ENCODE measurements at places on chromosomes 11 and 22.
A peak's percentile ranks its signal among the peaks of the same experiment; 100 is the strongest.

DNA sequence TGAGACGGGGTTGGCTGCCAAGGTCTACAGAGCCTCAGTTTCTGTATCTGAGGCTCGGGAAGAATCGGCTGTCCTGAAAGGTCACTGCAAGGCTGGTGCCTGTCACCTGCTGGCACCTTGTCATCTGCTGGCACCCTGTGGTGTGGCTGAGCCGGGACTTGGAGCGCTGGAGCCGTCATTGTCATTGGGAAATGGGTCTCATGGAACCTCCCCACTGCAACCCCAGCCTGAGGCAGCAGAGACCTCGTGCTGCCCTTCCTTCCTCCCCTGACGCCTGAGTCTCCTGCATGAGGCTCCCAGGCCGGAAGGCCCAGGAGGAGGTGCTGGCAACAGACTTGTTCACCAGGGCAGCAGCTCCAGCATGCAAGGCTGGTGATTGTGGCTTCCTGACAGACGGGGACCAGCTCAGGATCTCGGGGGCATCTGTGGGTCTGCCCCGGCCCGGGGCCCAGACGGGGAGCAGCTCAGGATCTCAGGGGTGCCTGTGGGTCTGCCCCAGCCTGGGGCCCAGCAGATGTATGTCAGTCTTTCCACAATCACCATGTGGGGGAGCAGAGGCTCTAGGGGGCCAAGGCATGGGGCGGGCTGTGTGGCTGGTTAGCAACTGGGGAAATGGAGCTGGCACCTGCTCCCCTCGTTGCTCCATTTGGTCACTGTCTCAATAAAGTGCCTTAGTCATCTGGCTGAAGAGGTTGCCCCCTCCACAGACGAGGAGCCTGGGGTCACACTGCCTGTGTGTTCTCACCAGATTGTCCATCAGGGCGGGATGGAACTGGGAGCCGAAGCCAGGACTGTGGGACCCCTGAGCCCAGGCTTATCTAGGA lies 668.7 kb downstream of the BRD1 start:
- DNase-seq, result no peak

- DNase-seq, result no peak
Observed at GRCh38 chr11:120151536-120151935, 13.6 kb upstream of the TRIM29 start.

DNA sequence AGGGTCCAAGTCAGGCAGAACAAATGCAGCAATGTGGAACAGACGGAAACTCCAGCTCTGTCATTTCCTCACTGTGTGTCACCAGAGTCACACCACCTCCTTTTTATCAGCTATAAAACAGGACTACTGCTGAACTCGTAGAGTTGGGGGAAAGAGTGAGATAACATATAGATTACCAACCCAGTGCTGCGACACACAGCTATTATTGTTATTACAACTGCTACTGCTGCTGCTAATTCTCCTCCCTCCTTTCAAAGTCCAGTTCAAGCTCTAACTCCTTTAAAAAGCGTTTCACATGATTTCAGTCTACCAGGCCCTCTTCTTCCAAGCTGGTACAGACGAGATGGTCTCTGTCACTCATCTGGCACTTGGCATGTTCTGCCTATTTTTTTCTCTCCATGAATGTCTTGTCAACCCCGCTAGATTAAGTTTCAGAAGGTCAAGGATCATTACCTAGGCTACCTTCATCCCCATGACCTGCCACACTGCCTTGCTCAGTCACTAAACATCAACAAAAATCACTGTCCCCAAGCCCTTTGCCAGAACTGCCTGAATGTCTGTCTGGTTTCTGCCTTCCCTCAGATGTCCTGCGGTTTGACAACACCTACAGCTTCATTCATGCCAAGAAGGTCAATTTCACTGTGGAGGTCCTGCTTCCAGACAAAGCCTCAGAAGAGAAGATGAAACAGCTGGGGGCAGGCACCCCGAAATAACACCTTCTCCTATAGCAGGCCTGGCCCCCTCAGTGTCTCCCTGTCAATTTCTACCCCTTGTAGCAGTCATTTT lies 3.7 kb upstream of the MTFP1 start:
- DNase-seq, result no peak

- DNase-seq, result peak; percentile 38
Observed at GRCh38 chr11:117345039-117345438, 17.4 kb downstream of the CEP164 start.

- DNase-seq, result no peak
Observed at GRCh38 chr11:85977751-85978160, 91.1 kb downstream of the PICALM start.

DNA sequence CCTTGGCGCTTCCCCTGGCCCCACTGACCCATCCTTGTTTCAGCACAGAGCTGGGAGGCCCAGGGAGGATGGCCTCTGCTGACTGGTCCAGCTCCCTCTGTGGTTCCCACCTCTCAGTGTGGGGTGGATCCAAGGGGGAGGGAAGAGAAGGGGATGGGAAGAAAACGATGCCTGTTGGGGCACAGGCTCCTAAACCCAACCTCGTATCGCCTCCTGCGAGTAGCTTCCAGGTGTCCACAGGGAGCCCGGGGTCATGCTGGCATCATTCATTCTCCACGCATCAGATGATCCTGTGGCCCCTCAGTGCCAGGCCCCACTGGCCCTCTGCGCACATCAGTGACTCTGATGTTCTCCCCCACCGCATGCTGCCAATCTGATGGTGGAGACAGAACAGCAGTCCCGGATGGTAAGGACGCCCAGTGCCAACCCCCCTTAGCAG lies 5.1 kb downstream of the MYEOV start:
- DNase-seq, result peak; percentile 55

DNA sequence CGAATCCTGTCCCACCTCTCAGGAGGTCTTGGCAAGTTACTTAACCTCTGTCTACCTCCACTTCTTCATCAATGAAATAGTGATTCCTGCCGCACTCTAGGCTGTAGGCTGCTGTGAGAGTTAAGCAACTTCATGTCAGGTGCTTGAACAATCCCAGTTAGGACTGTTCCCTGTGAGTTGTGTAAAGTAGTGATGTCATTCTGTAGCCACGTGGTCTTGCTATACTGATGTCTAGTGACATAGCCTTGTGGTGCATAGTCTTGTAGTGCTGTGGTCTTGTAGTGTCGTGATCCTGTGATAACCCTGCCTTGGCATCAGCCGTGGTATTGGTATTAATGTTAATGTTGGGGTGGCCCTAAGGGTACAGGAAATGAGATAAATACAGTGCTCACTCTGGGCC lies 30.3 kb upstream of the PRR5 start:
- DNase-seq, result peak; percentile 30

DNA sequence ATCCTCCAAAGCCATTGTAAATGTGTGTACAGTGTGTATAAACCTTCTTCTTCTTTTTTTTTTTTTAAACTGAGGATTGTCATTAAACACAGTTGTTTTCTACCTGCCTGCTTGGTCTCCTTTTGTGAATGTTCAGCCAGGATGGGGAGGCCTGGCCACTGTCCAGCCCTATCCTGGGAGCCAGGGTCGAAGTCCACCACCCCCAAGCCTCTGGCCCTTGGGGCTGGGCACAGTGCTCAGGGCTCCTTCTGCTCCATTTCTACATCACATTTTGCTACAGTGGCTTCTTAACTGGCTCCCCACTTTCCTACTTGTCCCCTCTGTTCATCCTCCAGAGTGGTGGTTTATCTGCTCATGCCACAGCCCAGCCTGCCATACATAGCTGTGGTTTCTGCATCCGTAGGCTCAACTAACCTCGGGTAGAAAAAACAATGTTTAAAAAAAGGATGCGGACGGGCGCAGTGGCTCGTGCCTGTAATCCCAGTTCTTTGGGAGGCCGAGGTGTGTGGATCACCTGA lies 2.5 kb upstream of the SMARCB1 start:
- DNase-seq, result peak; percentile 76

DNA sequence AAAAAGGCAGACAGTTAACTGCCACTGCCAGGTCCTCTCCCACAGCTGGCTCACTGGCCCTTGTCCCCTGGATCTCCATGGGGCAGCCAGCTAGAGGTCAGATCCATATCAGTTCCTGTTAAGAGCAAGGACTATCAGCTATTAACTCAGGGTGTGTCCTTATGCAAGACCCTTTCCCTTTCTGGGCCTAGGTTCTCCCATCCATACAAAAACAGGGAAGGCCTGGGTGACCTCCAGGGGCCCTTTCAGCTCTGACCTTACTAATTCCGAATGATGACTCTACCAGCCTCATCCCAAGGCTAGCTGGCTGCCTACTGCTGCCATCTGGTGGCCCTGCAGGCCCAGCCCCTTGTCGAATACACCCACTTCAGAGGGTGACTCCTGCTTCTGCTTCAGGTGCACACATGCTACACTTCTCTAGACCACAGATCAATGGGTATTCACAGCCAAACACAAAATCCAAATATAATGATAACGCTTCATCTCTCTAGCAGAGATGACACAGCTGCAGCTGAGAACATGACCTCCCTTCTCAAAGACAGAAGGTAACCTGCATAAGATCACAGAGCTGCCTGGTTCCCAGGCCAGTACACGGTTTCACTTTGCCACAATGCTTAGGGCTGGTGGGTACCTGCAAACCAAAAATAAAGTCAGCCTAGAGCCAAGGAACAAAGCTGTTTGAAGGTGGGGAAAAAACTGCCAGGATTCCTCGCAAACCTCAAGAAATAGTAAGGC lies 34.1 kb downstream of the SERGEF start:
- peak; percentile 47 for DNase-seq

DNA sequence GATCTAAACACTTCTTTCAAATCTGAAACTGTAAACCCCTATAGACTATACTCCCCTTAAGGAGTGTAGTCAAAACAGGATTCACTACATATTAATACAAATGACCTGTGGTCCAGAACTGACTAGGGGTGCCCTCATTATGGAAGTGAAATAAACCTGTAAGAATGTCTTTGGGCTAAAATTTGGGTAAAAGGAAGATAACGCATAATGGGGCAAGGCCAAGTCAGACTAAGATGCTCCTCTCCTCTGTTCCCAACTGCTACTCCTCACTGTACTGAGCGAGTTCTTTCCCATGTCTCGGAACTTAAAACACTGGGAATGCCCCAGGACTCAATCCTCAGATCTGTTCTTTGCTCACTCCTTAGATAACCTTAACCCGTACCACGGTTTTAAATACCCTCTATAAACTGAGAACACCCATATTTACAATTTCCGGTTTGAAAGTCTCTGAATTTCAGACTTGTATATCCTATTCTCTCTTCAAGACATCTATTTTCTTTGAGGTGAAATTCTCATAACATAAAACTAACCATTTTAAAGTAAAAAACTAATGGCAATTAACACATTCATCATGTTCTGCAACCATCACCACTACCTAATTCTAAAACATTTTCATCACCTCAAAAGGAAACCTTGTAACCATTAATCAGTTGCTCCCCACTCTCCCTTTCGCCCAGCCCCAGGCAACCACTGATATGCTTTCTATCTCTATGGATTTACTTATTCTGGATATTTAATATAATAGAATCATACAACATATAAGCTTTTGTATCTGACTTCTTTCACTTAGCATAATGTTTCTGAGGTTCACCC lies 4.0 kb downstream of the THAP12 start:
- no peak for DNase-seq

- DNase-seq, result no peak
Observed at GRCh38 chr11:14793546-14793945, 98.5 kb downstream of the CYP2R1 start.

DNA sequence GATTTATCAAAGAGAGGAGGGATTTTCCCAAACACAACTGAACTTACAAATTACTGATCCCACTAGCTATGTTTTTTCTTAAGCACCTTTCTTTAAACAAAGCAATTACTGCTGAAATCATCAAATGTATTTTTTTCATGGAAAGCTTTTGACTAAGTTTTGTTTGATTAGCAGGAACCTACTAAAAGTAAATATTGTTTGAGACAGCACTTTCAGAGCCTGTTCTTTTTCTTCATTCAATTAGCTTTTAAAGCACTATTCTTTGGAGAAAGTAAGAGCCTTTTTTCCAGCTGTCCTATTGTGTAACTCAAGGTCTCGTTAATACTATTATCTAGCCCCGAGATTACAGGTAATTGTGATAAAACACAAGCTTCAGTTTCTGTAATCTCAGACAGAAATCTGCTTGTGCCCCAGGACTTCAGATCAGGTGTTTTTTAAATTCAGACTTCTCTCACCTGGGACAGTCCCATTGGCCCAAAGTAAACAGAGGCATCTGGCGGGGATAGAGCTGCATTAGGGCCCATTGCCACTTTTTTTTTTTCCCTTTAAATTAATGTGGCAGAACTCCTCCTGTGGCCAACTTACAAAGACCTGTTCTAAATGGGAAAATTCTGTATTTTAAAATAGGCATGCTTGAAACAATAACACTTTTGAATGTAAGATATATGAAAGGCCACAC lies 11.0 kb downstream of the CSTPP1 start:
- no peak for DNase-seq

DNA sequence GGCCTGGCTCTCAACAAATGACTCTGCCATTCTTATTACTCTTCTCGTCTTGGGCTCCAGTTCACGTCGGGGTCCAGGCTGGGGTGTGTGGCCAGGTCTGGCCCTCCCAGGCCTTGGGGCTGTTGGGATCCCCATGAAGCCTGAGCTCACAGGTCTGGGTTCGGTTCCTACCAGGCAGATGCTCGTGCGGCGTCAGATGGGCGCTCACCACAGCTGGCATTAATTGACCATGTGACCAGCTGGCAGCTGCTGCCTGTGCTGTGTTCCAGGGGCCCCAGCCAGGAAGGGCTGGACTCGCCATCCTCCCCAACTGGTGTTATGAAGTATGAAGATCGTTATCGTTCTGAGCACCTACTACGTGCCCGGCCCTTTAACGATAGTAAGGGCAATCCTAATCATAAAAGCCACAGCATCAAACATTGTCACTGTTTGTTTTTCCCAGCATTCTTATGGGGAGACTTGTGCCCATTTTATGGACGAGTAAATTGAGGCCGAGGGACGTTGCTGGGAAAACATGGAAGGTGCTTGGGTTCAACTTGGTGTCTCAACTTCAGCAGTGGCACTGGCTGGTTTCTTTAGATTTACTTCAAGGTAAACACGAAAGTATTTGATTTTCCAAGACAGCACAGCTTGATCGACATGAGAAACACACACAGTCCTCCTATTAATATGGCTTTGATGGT lies 26.8 kb upstream of the CACNG2 start:
- DNase-seq, result no peak

DNA sequence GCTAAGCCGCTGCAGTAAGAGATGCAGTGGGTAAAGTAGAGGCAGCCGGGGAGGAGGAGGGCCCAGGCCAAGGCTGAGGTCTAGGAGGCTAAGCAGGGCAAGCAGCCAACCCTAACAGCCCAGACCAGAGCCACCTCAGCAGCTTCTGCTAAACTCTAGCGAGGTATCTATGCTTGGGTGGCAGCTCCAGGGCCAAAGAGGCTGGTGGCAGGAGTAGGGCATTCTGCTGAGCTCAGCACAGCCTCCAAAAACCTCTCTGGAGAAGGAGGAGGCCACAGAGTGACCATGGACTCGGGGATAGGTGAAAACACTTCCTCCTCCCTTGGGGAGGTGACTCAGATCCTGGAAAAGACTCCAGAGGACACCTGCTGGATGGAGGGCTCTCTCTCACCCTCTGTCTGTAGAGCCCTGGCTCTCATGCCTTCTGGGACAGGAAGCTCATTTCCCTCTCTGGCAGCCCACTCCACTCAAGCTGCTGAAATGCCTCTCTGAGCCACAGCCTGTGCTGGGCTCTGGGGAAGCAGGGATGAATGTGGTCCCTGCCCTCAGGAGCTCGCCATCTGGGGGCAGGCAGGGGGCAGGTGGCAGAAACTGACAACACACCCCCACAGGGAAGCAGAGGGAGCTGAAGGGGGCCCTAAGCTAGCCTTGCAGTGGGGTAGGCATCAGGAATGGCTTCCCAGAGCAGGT lies 16.5 kb upstream of the TPBGL start:
- peak; percentile 12 for DNase-seq

- peak; percentile 63 for DNase-seq
Observed at GRCh38 chr11:47766509-47767227, 473 bp downstream of the FNBP4 start.
